ENCODE measurements at places on chromosomes 13 and 19. TPM values are rescaled to one million over a fixed set of nuclear protein-coding genes. Genes with fewer than 3 reads are reported as not detected.

DNA sequence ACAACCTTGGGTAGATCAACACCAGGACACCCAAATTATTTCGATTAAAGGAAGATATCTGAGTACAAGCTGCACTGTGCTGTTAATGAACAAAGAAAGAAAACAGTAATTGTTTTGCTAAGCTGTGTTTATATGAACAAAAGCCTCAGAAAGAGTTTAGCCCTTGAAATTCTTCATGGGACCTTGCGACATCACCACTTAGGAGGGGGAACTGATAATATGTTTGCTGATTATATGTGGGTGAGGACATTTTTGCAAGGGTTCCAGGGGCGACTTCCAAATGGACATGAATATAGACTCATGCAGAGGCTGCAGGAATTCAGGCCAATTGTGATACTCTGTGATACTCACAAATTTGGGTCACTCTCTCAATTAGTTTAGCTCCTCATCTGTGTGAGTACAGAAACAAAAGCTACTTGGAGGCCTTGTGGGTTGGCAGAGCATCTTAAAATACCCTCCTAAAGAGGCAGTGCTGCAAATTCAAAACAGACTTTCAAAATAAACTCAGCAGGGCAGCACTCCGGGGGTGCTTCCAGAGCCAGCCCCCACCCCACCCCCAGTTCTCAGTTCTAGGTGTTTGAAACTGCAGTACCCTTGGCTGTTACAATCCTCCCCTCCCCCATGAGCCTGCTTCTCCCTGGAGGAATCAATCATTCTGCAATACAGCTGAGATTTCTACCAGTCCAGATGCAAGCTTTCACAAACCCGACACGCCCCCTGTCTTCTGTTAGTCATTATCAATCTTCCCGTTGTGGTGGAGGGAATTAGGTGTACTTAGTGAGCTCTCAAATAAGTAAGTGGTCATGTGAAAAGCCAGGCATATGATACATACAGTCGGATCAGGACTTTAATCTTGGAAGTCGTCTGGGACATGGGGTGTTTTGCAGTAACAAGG is 97.0 kb upstream of the MBNL2 start:
- no peaks in the 10 kb centered on the region for H3K36me3 ChIP-seq
- no peak overlapping the region for H3K4me3 ChIP-seq
- no peak for DNase-seq
- H3K4me1 ChIP-seq = peaks cover 14% of the 10 kb centered on the region

DNA sequence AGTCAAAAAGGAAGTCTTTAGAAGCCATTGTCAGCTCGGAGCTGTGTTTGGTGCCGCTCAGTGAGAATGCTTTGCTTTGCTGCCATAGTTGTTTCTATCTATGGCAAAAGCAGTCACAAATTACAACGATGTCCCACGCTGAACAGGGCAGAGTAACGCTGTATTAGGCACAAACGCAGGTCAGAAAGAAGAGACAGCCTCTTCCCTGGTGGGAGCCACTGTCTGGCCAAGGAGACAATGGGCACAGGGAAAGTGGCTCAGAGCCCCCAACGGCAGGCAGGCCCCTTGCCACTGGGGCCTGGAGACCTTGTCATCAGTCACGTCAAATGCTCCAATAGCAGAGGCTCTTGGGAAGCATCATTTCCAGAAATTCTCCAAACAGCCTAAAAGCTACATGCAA is 244.2 kb downstream of the TEX29 start:
- no peaks in the 10 kb centered on the region for H3K36me3 ChIP-seq
- no peaks in the 10 kb centered on the region for H3K4me1 ChIP-seq
- DNase-seq = no peak
- no peak overlapping the region for H3K4me3 ChIP-seq
- H3K27me3 ChIP-seq = peaks cover 7% of the 10 kb centered on the region
- H3K27ac ChIP-seq = no peak overlapping the region

DNA sequence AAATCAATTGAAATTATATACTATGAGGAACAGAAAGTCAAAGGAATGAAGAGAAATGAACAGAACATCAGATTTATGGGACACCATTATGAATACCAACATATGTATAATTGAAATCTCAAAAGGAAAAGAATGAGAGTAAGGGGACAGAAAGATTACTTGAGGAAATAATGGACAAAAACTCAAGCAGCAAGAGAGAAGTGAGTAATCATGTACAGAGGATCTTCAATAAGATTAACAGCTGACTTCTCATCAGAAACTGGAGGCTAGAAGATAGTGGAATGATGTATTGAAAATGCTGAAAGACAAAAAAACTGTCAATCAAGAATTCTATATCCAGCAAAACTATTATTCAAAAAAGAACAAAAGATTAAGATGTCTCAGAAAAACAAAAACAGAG is 10.4 kb downstream of the MTUS2 start:
- no peak overlapping the region for H3K27ac ChIP-seq
- no peak overlapping the region for H3K4me3 ChIP-seq
- no peaks in the 10 kb centered on the region for H3K4me1 ChIP-seq
- peaks cover 11% of the 10 kb centered on the region for H3K27me3 ChIP-seq

GRCh38 chr19:1872807-1873523 is 9.6 kb upstream of the KLF16 start:
- DNase-seq = no peak
- peaks cover 26% of the 10 kb centered on the region for H3K4me1 ChIP-seq
- H3K27me3 ChIP-seq = peaks cover 6% of the 10 kb centered on the region
- H3K4me3 ChIP-seq = no peak overlapping the region
- peaks cover 22% of the 10 kb centered on the region for H3K36me3 ChIP-seq

HIF3A gene
- not detected for total RNA-seq
